Stimulated activated CD8-positive, alpha-beta memory T cell treated with anti-CD3 and anti-CD28 coated beads, Interleukin-15, amount 100 ng/mL, for 1 hour (primary cell): ENCODE measurements at places on chromosomes 7 and 10.

DNA sequence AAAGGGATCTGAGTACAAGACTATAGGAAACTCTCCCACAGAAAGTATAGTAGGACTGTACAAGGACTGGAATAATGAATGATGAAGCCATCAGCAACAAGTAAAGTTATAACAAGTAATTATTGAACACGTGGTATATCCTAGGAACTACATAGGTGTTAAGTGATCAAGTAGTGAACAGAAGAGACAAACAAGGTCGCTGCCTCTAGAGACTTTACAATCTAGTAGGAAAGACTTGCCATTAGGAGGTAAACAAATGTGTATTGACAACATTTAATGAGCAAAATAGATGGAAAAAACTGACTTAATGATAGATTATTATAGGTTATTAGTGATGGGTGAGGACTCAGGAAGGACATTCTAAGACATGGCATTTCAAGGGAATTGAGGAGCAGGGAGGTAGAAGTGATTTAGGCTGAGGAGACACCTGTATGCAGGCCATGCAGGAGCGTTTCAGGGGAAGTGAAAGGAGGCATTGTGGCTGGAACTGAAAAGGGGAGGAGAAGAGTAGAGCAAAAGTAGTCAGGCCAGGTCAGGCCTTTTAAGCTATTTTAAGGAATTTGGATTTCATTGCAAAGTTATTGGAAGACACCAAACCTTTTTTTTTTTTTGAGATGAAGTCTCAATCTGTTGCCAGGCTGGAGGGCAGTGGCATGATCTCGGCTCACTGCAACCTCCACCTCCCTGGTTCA, 8.5 kb upstream of the GLCCI1 start:
- no peak for DNase-seq

GRCh38 chr10:45555795-45556194, 116.8 kb downstream of the ZFAND4 start:
- no peak for DNase-seq

GRCh38 chr7:27784399-27785053, 44.6 kb downstream of the TAX1BP1 start:
- no peak for DNase-seq

- DNase-seq, result no peak
Observed at GRCh38 chr7:39212876-39213275, 235.2 kb downstream of the POU6F2 start.

- DNase-seq, result no peak
Observed at GRCh38 chr7:108268200-108268820, 138.1 kb upstream of the LAMB4 start.

GRCh38 chr7:158856883-158857668, 718 bp downstream of the DYNC2I1 start:
- DNase-seq, result no peak

GRCh38 chr7:1560620-1561031, 4.6 kb upstream of the TMEM184A start:
- no peak for DNase-seq

GRCh38 chr7:24384362-24385030, 100.5 kb downstream of the NPY start:
- no peak for DNase-seq

DNA sequence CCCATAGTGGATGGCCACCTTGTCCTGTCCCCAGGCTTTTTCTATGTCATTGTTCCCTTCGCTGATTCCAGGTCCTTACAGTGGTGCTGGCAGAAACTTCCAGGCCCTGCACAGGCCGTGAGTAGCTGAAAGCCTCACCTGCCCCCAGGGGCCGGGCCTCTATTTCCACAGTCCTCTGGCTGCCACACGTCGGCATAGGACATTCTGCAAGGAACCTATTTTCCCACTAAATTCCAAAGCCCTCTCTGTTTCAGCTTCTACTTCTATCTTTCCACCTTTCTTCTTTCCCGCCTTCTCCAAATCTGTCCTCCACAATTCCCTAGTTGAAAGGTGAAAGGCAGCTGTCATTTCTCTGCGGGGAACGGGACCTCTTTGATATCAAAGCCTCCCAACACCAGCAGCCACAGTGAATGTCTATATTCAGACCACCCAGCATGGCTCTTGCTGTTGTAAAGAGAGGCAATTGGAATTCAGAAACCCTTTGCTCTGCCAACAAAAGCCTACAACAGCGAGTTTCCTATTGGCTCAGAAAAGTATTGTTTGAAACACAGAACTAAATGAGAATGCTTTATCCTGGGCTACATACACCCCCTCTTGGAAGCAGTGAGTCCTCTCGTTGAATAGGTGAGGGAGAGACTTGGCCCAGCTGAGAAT, 607.7 kb downstream of the GALNT17 start:
- DNase-seq, result no peak

DNA sequence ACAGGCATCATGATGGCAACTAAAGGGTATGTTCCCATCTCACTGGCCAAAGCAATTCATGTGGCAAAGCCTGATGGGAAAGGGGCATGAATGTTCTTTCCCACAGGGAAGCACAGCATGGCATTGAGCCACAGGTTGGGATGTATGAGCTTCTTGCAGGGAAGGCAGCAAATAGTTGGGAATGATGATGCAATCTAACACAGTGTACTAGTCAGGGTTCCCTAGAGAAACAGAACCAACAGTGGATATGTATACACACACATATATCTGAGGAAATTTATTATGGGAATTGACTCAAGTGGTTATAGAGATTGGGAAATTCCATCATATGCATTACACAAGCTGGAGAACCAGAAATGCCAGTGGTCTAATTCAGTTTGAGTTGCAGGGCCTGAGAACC, 253.6 kb upstream of the NPVF start:
- DNase-seq, result no peak

DNA sequence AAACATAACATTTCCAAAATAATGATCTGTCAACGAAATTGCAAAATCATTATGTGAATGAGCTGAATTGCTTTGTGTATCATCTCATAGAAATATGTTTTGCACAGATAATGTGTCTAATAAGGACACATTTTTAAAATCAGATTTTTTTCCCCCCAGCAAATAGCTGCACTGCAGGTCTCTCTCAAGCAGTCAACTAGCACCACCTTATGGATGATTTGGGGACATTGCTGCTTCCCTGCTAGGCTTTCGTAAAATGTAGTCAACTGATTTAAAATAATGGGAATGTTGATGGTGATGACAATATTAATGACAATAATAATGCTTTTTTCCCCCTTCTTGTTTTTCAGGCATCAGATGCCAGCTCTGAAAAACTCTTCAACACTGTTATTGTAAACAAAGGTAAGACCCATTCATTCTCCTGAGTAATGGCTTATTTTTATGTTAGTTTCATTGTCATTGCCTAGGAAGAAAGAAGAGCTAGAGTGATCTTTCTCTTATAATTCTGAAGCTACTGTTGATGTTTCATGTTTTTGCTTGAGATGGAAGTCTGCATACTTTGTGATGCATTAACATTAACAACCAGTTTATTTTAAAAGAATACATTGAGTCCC, 433.6 kb upstream of the GALNT17 start:
- no peak for DNase-seq

GRCh38 chr7:39951226-39952194, 1.5 kb downstream of the CDK13 start:
- peak; percentile 32 for DNase-seq

GRCh38 chr7:118153551-118154177, 30.3 kb upstream of the LSM8 start:
- DNase-seq, result no peak

GRCh38 chr7:116683786-116684185, 11.8 kb downstream of the MET start:
- DNase-seq, result no peak

GRCh38 chr10:188546-188945, 53.3 kb downstream of the ZMYND11 start:
- no peak for DNase-seq

DNA sequence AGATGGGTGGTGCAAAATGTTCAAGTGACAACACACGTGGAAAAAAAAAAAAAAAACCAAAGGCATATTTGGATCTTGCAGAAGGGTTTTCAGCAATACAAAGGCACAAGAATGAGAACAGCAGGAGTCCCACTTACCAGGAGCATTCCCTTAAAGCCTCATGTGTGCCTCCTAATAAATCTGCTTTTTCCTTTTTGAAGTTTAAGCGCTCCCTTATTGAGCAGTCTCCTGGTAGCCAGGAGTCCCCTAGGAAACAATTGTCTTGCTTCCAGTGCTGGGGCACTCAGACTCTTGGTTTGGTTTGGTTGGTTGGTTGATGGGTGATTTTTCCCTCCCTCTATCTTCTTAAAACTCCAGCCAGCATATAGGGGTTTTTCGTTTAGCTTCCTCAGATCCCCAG, 321.8 kb upstream of the NFE2L3 start:
- DNase-seq, result no peak

DNA sequence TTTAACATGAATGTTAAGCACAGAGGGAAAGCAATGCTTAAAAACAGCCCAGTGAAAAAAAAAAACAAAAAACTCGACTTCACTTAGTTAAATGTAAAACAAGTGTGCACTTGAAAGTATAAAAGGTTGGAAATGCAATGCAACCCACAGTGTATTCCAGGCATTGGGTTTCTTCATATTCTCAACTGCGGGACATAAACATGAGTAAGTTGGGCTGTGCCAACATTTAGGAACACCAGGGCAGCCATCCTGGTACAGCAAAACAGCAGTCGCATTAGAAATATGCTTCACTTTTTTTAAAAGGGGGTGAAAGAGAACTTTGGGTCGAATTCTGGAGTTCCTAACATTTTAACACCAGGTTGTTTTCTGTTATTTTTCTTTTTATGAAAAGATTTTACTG, 937 bp downstream of the STEAP1 start:
- no peak for DNase-seq

- DNase-seq, result no peak
Observed at GRCh38 chr10:21329995-21330627, 195.4 kb downstream of the SKIDA1 start.

- no peak for DNase-seq
Observed at GRCh38 chr10:125006188-125006680, 64.3 kb downstream of the ZRANB1 start.

DNA sequence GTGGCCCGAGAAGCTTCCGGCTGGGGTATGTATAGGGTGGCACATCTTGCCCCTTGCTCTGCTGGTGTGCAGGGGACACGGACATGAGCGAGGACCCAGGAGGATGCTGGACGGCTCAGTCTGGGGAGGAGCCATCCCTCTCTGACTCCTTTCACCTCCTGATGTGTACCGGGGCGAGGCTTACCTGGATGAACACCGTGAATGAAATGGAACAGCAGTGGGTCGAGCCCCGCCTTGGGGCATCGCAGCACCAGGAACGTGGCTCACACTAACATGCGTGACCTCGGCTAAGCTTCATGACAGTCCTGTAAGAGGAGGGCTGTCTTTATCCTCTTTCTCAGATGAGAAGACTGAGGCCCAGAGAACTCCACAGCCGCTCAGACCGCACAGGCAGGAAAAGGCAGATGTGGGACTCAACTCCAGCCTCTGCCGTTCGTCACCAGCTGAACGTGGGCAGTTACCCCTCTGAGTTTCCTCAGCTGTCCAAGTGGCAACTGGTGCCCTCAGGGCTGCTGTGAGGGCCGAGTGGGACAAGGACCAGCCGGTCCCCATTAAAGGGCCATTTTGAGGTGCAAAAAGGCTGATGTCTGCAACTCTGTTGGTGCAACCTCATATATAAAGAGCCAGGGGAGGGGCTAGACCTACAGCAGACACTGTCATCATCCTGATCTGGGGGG, 54.5 kb downstream of the INSIG1 start:
- no peak for DNase-seq
